Lower lobe of right lung (tissue), 2 donors: ENCODE measurements at places on chromosomes 16 and 17. TPM values are rescaled to one million over a fixed set of nuclear protein-coding genes. Genes with fewer than 3 reads are reported as not detected.

DNA sequence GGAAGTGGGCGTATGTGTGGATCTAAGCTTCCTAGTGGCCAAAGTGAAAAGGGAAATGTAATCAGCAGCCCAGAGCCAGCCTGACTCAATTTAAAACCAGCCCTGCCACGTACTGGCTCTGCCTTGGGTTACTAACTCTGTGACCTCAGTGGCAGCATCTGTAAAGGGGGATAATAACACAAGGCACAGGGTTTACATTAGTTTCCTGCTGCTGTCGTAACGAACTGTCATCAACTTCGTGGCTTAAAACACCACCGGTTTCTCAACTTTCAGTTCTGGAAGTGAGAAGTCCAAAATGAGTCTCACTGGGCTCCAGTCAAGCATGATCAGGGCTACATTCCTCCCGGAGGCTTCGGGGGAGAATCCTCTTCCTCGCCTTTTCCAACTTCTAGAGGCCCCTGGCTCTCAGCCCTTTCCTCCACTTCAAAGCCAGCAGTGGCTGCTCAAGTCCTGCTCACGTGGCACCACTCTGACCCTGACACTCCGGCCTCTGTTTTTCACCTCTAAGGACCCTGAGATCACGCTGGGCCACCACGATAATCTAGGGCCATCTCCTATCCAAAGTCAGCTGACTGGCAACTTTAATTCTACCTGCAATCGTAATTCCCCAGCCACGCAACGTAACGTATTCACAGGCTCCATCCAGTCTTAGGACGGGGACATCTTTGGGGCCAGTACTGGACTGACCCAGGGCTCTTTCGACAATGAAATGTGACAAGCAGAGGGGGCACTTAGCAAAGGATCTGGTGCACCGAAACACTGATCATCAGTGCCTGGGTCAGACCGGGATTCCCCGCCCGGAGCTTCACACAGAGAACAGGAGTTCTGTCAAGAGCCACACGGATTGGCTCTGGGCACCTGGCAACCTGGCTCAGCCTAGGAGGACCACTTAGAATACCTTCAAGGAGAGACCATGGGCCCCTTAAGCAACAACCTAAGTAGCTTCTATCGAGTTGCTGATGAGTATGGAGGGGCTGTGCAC is 14.5 kb downstream of the TMC6 start:
- H3K36me3 ChIP-seq, result peaks cover 67% of the 10 kb centered on the region
- no peak for DNase-seq
- no peak overlapping the region for H3K4me3 ChIP-seq
- no peak overlapping the region for H3K27ac ChIP-seq
- H3K4me1 ChIP-seq, result peaks cover 19% of the 10 kb centered on the region

NPW gene
- total RNA-seq, result not detected

DNA sequence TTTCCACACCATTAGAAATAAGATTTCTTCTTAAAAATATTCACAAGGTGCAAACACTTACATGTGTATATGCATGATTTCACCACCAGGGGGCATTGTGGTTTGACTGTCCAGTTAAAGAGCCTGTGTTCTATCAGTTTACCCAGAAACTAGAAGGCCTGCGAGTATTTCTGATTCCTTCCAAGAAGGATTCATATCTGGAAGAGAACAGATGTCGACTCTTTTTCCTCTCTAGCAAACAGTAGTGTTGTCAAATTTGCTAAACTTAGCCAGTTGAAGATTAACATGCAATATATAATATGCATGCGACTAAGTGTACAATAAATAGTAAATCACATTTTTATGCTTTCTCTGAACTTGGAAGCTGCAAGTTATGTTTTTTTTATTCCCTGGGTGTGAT is 404.1 kb downstream of the WWOX start:
- H3K4me1 ChIP-seq, result peaks cover 20% of the 10 kb centered on the region
- no peak overlapping the region for H3K27ac ChIP-seq
- no peak overlapping the region for H3K4me3 ChIP-seq
- H3K36me3 ChIP-seq, result no peaks in the 10 kb centered on the region
- no peak for DNase-seq

MYH11 gene
- 102 TPM for total RNA-seq

- no peaks in the 10 kb centered on the region for H3K36me3 ChIP-seq
- H3K27ac ChIP-seq, result no peak overlapping the region
- DNase-seq, result no peak
- H3K4me3 ChIP-seq, result no peak overlapping the region
- H3K27me3 ChIP-seq, result no peaks in the 10 kb centered on the region
These were observed 1.1 kb upstream of the SLC47A2 start for GRCh38 chr17:19717411-19717908.

TBC1D3G gene
- not detected for total RNA-seq

GRCh38 chr16:67541391-67542263 is 13.0 kb downstream of the RIPOR1 start:
- DNase-seq, result no peak
- H3K4me3 ChIP-seq, result no peak overlapping the region
- no peaks in the 10 kb centered on the region for H3K27me3 ChIP-seq
- peak overlapping the region; percentile 11 for H3K27ac ChIP-seq
- H3K36me3 ChIP-seq, result peaks cover 82% of the 10 kb centered on the region
- peaks cover 88% of the 10 kb centered on the region for H3K4me1 ChIP-seq

GRCh38 chr16:1109648-1110047 is 13.6 kb upstream of the C1QTNF8 start:
- H3K4me3 ChIP-seq, result no peak overlapping the region
- no peak for DNase-seq
- no peak overlapping the region for H3K27ac ChIP-seq
- no peaks in the 10 kb centered on the region for H3K4me1 ChIP-seq
- no peaks in the 10 kb centered on the region for H3K36me3 ChIP-seq

DNA sequence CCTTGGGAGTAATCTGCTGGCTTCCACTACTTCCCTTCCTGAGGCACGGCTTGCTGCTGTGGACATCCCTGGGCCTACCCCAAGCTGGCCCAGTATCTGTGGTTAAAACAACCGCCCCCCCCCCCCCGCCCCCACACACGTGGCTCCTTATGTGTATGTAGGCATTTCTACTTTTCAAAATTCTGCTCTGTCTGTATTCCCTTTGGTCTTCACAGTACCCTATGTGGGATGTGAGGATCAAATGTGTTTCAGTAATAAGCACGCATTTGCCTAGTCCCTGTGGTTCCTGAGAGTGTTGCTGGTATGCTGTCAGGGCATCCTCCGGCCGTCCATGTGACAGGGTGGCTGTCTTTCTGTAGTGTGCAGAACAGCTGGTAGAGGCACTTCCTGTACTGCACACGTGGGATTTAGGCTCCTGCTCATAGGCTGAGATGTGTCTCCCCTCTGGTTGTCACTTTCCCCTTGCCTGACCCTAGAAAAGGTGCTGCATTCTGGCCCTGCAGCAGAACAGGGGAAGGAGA is 2.2 kb downstream of the NT5M start:
- no peak overlapping the region for H3K27ac ChIP-seq
- no peaks in the 10 kb centered on the region for H3K27me3 ChIP-seq
- peaks cover 32% of the 10 kb centered on the region for H3K4me1 ChIP-seq
- H3K4me3 ChIP-seq, result no peak overlapping the region

GRCh38 chr17:28272166-28272565 is 46.8 kb upstream of the TMEM97 start:
- no peaks in the 10 kb centered on the region for H3K36me3 ChIP-seq
- H3K27ac ChIP-seq, result no peak overlapping the region
- H3K4me3 ChIP-seq, result no peak overlapping the region
- DNase-seq, result no peak
- H3K27me3 ChIP-seq, result peaks cover 8% of the 10 kb centered on the region
- H3K4me1 ChIP-seq, result no peaks in the 10 kb centered on the region

DNA sequence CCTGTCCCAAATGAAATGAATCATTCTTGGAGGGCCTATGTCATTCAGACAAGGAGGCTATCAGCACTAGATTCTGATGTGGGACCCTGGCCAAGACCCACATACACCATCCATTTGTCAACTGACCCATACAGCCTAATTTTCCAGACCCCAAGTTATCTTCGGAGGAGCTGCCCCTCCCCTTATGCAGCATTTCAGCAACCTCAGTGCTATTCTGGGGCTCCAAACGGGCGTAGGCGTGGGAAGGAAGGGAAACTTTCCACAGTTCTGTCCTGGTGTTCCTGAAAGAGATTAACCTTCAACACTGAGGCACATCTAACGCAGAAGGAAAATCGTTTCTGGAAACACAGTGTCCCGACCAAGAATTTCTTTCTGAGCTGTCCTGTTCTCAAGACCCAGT is 86.7 kb downstream of the MYH11 start:
- no peak overlapping the region for H3K27ac ChIP-seq
- H3K4me3 ChIP-seq, result no peak overlapping the region
- no peaks in the 10 kb centered on the region for H3K36me3 ChIP-seq
- no peaks in the 10 kb centered on the region for H3K4me1 ChIP-seq
- no peaks in the 10 kb centered on the region for H3K27me3 ChIP-seq

GRCh38 chr17:46163316-46163715 is 29.9 kb downstream of the KANSL1 start:
- H3K4me3 ChIP-seq, result no peak overlapping the region
- DNase-seq, result no peak
- no peaks in the 10 kb centered on the region for H3K27me3 ChIP-seq

DNA sequence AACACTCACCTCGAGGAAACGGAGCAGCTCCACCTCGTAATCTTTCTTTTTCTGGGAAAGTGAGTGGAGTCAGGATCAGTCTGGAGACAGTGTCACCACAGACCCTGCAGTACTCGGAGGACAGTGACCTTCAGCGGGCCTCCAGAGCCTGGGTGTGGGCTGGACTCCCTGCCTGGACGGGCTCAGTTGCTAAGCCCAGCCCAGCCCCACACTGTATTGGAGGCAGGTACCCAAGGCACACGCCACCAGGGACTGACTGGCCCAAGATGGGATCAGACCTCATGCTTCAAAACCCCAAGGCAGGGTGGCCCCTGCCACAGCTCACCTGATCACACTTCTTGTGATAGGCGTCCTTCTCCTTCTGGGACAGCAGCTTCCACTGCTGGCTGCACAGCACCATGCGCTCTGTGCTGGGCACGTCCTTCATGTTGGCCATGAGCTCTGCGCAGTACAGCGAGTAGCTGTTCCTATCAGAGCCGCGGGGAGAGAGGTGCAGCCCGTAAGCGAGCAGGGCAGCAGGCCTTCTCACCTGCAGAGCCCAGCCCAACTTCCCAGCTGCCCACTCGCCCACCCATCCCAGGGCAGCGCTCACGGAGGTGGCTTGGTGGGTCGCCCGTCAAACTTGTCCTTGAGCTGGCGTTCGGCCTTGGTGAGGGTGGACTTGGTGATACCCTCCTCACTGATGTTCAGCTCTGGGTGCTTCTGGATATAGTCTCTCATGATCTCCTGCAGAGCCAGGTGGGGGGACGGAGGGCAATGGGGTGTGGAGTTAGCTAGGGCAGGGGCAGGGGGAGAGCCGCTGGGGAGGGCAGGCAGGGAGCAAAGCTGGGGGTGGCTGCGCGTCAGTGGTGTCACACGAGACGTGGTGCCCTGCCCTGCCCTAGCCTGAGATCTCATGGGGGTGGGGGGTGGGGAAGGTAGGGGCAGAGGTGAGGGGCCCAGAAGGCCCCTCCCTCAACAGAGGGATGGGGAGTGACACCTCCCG is 7.9 kb downstream of the UBTF start:
- H3K4me1 ChIP-seq, result peaks cover 19% of the 10 kb centered on the region
- no peaks in the 10 kb centered on the region for H3K27me3 ChIP-seq
- H3K36me3 ChIP-seq, result peaks cover 98% of the 10 kb centered on the region
- no peak overlapping the region for H3K4me3 ChIP-seq

DNA sequence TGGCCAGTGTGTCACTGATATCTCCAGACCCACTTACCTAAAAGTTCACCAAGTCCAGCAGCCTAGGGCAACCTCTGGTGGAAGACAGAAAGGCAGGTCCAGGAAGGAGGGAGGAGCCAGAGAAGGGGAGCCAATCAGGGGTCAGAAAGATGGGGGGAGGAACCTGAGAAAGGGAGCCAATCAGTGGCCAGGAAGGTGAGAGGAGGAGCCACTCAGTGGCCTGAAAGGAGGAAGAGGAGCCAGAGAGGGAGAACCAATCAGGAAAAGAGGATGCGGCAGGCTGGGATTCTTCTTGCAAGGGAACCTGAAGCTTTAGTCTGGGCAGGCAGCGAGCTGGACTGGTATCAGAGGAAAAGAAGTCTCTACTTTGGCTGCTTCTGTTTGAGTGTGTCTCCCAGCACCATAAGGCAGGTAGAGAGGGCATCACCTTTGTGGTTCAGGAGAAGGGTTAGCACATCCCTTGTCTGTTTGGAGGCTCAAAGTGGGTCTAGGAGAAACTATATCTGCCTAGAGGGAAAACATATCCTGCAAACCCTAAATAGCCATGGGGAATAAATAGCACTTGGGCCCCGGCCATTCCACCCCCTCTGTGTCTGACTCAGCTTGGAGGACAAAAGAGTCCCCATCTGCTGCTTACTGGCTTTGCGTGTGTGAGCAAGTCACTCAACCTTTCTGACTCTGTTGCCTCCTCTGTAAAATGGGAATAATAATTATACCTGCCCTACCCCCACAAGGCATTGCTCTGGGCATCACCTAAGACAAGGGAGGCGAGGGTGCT is 43.4 kb upstream of the CRHR1 start:
- H3K4me1 ChIP-seq, result peaks cover 6% of the 10 kb centered on the region
- H3K4me3 ChIP-seq, result no peak overlapping the region
- no peak overlapping the region for H3K27ac ChIP-seq
- H3K27me3 ChIP-seq, result peaks cover 14% of the 10 kb centered on the region

- H3K27ac ChIP-seq, result no peak overlapping the region
- no peaks in the 10 kb centered on the region for H3K36me3 ChIP-seq
- H3K27me3 ChIP-seq, result no peaks in the 10 kb centered on the region
- no peak for DNase-seq
- no peaks in the 10 kb centered on the region for H3K4me1 ChIP-seq
These were observed 2.3 kb upstream of the CCL3 start for GRCh38 chr17:36092230-36092629.

DNA sequence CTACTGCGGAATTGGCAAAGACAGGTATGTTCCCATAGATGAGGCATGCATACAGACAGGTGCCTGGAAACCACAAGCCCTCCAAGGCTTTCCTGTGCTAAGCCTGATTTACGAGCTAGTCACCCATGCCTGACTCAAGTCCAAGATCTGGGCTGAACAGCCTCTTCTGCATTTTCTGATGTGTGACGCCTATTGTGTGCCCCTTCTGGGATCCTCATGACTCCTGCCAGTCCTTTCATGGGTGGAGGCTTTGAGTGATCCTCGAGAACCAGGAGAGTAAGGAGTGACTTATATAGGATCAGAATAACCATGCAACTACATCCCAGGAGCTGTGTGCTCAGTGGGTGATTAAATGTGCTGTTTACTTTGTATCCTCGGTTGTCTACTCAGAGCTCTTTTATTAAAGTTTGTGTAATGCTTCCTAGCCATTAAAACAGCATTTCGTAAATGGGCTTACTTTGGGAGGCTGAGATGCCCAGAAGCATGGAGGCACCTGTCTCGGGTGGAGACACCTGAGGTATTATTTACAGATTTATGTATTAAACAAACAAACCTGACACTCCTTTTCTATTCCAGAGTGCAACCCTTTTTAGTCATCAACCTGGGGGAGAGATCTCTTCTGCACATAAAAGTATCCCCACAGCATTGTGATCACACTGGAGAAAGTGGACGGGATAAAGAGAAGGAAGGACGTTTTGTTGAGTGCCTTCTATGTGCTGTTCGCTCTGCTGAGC is 373.0 kb upstream of the DYNLRB2 start:
- H3K4me1 ChIP-seq, result no peaks in the 10 kb centered on the region
- H3K27ac ChIP-seq, result no peak overlapping the region
- H3K4me3 ChIP-seq, result no peak overlapping the region
- DNase-seq, result no peak
- H3K36me3 ChIP-seq, result no peaks in the 10 kb centered on the region

GRCh38 chr17:33049781-33050414 is 58.3 kb downstream of the SPACA3 start:
- H3K27ac ChIP-seq, result no peak overlapping the region
- H3K4me1 ChIP-seq, result no peaks in the 10 kb centered on the region
- H3K36me3 ChIP-seq, result no peaks in the 10 kb centered on the region
- peaks cover 5% of the 10 kb centered on the region for H3K27me3 ChIP-seq

ACSM5 gene
- 4.3 TPM for total RNA-seq
